ENCODE measurements at places on chromosomes 12 and 14.

DNA sequence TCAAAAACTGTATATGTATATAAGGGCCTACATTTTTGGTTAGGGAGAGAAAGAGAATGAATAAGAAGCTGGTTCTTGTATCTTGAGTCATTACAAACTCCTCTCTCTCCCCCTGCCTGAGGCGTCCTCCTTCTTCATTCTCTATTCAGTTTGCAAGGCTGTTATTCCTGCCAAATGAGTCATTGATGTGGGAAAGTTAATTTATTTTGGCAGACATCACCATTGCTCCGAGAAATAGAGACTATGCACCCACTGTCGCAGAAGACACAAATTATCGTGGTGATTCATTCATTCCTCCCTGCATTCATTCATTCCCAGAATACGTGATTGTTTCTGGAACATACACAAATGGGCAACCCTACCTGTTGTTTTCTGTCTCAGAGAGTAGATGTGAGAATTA is 112.5 kb upstream of the MED13L start:
- DNase-seq = no peak

- peak; percentile 14 for DNase-seq
Observed at GRCh38 chr14:61103541-61104339, 122.7 kb downstream of the SLC38A6 start.

DNA sequence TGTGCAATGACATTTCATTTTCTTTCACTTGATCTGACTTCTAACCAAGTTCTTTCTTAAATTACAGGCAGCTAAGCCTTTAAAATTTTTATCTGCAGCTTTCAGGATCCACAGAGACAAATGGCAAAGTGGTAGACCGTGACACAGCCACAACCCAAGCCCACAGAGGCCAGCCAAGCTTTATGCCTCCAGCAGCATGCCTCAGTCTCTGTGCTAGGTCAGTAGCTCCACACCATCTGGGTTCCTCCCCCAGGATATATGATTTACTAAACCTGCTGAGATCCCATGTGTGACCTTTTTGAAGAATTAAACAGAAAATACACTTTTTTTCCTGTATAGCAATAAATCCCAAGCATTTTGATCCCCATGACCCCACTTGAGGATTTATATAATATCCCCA is 290.4 kb upstream of the CAND1 start:
- no peak for DNase-seq

- DNase-seq = no peak
Observed at GRCh38 chr12:108580531-108580930, 17.4 kb downstream of the TMEM119 start.

DNA sequence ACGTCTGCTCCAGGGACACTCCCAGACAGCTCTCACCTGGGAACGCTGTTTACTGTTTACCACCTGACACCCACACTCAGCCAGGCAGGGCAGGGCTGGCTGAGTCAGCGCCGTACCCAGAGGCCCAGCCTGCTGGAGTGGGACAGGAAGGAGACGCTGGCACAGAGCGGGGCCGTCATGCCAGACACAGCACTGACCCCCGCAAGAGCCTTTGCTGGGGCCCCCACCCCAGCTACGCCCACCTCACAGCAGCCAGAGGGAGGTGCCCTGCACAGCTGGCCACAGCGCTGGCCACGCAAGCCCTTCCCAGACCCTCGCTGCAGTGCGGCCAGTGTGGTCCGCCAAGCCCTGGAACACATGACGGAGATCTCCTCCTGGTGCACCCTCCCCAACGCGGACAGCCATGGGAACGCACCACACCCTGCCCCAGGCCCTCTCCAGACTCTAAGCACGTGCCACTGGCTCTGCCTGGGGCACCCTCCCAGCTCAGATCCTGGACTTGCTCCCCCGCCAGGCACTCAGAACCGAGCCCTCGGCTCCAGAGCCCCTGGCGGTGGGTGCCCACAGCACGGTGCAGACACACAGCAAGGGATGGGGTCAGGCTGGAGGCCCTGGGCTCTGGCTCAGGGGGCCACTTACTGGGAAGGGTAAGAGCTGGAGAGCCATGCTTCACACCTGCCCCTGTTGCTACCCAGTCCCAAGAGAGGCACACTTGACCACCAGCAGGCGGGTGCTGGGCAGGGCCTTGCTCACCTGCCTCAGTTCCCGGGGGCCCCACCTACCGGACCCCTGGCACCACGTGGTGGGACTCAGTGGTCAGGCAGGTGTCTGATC is 5.7 kb downstream of the AHNAK2 start:
- no peak for DNase-seq

DNA sequence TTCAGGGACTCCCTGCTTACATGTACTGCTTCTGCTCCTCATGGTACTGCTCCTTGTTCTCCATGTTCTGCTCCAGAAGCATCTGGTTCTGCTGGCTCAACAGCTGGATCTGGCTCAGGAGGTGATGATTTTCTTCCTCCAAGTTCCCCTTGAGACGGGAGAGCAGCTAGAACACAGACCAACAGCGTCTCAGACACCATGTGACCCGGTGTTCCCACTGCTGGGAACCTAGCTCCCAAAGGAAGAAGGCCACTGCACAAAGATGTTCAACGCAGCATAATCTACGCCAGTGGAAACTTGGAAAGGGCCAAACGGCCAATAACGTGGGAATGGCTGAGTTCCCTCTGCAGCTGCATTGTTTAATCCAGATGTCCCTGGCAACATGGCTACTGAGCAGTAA is 49.6 kb upstream of the GPR68 start:
- no peak for DNase-seq

- DNase-seq = no peak
Observed at GRCh38 chr14:71243697-71244096, 336.4 kb downstream of the PCNX1 start.

- no peak for DNase-seq
Observed at GRCh38 chr12:28369483-28369882, 179.2 kb downstream of the CCDC91 start.

GRCh38 chr12:6697584-6698351 is 2.8 kb downstream of the PIANP start:
- DNase-seq = peak; percentile 44

- DNase-seq = peak; percentile 20
Observed at GRCh38 chr14:36553656-36554260, 28.7 kb downstream of the NKX2-8 start.

GRCh38 chr12:106246891-106247673 is 738 bp downstream of the CKAP4 start:
- DNase-seq = peak; percentile 75

DNA sequence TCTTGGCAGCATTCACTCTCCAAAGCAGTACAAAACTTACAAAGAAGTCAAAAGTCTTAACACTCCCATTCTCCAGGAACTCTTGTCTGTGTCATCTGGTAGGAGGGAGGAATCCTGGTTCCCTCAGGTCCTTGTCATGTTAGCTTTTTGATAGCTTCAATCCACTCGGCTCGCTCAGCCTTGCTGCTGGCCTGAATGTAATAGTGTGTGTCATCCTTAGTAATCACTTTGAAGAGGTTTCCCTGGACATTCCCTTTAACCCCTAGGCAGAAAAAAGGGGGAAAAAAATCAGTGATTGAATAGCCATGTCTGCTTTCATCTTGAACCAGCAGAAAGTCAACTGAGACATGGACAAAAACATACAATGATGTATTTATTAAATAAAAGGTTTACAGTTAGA is 24.8 kb downstream of the PLEK2 start:
- DNase-seq = no peak

DNA sequence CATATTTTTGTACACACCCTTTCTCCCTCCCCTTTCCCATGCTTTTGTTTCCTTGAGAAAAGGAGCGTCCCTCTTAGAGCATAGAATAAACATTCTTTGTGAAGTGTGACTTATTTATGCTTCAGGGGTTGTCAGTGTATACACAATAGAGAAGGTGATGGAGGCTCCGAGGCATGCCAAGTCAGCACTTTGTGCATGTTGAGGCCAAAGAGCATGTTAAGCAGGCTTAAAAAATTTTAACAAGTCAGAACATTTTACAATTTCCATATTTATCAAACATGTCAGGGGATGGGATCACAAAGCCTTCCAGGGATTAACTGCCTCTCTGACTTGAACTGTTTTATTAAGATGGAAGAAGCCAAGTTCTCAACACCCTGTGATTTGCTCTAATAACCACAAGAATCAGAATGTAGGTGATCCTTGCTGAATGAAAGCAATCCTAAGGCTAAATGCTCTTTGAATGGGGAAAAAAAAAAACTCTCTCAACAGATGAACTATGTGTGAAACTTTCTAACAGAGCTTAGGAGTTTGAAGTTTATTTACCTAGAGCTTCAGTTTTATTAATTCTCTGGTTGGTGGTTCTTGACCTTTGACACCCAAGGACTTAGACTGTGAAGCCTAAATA is 223.1 kb downstream of the RAD51B start:
- peak; percentile 23 for DNase-seq

GRCh38 chr12:69457433-69457832 is 12.8 kb upstream of the FRS2 start:
- DNase-seq = no peak

GRCh38 chr12:80698256-80698655 is 9.2 kb upstream of the MYF6 start:
- no peak for DNase-seq

- peak; percentile 78 for DNase-seq
Observed at GRCh38 chr12:54560374-54560858, 11.0 kb downstream of the PDE1B start.

DNA sequence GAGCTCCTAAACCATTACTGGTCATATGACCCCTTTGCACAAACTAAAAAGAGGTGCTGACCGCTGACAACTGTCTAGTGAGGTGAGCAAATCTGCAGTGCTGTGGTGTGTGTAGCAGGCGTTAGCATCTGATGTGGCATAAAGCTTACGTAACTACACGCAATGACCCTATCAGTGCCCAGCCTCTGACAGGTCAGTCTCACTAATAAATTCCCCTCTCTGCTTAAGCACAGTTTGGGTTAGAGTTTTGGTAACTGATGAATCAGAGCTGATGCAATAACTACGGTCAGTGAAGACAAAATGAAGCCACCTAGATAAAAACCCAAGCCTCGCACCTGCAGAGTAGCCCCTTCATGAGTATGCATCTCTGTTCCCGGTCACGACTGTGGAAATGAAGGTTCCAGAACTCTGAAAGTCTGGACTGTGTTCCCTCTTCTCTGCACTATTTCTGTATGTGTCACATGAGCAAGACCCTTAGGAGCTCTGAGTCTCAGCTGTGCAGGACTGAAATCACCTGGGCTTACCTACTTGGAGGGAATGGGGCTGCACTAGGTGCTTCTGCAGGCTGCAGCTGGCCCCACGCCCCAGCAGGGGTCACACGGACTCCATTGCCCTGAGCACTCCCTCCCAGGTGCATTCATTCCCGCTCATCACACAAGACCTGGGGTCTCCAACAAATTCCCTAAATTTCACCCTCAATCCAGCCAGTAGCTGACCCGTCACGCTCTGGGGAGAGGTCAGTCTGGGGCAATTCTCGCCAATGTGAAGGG is 54.4 kb downstream of the RIMBP2 start:
- DNase-seq = peak; percentile 23

DNA sequence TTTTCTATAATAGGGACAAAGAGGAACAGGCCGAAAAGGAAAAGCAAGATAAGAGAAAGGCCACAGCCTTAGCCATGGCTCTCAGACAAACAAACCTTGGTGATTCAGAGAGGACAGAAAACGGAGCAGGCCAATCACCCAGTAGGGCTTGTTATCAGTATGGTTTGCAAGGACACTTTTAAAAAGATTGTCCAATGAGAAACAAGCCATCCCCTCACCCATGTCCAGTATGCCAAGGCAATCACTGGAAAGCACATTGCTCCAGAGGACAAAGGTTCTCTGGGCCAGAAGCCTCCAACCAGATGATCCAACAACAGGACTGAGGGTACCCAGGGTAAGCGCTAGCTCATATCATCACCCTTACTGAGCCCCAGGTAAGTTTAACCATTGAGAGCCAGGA is 243.8 kb upstream of the BTG1 start:
- DNase-seq = no peak

- DNase-seq = no peak
Observed at GRCh38 chr14:103095210-103095778, 769 bp downstream of the EXOC3L4 start.

GRCh38 chr12:5620896-5621295 is 189.0 kb downstream of the NTF3 start:
- no peak for DNase-seq

- no peak for DNase-seq
Observed at GRCh38 chr12:56695327-56696101, 7.4 kb upstream of the PTGES3 start.

- no peak for DNase-seq
Observed at GRCh38 chr14:82602794-82603193, 1069.1 kb upstream of the SEL1L start.

DNA sequence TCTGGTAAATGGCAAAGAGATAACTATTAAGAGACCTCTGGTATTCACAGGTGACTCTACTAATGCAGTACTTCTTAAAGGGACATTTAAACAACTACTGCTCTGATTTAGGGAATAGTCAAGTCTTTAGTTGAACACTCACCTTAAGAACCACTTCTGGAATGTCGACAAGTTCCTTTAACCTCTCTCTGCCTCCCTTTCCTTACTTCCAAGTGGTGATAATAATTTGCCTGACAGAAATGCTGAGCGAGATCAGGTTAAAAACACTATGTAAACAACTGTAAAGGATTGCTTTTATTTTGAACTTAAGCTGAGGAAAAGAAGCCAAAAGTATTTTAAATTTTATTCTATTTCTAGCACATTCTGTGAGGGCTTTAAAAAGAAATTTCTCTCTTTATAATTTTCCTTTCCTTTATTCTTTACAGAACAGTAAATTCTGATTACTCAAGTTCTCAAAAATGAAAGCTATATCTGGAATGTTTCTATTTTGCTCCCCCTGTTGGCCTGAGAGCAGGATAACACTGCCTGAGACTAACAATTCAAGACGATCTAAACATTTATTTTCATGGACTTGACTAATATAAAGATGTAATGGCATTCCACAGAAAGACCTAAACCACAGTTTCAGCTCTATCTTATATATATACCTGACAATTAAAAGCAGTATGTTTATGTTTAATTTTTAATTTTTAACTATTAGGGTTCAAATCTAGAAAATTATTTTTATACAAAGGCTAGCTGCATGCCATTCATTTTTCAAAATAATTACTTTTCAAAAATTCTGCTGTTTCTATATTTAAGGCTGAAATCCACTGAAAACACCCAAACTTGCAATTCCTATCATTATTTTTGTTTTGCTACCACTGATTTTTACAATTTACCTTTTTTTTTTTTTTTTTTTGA is 29.2 kb downstream of the ZCCHC8 start:
- DNase-seq = no peak

DNA sequence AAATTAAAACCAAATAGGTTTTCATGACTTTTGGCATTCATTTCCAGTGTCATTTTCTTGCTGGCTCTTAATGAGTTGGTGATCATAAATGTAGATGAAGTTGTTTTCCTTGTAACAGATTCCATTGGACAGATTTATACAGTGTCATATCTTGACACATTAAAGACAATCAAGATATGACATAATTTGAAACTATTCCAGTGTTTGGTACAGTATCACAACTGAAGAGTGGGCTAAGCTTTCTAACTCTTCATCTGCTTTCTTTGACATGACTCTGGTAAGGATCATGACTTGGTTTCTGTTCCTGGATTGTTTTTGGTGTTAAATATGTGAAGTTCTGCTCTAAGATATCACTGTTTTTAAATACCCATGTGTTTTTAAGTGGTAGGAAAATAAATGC is 289.6 kb downstream of the NAV3 start:
- DNase-seq = no peak
